Hypothalamus (tissue), 51 donors: ENCODE measurements at places on chromosomes 7 and 10.

DNA sequence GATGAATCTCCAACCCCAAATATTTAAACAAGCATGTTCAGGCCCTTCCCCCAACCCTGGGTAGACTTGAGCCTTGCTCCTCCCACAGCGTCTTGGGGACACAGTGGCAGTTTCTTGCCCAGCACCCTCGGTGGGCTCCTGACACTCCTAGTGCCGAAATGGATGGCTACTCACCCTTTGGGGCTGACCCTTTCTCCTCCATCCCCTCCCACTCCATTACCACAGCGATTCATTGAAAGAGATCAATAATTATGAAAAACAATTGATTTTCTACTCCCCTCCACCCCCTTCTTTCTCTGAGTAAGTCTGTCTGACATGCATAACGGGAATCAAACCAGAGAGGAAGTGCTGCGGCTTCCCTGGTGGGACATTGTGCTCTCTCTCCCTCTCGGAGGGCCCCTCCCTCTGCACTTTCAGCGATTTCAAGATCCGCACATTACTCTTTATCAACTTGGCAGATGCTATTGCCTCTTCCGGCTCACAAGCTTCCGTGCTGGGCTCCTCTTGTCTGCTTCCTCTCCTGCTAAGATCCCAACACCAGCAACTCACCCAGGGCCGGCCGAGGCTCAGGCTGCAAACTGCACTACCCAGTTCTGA lies 79.0 kb upstream of the PLXNA4 start:
- DNase-seq, result peak; percentile 9

DNA sequence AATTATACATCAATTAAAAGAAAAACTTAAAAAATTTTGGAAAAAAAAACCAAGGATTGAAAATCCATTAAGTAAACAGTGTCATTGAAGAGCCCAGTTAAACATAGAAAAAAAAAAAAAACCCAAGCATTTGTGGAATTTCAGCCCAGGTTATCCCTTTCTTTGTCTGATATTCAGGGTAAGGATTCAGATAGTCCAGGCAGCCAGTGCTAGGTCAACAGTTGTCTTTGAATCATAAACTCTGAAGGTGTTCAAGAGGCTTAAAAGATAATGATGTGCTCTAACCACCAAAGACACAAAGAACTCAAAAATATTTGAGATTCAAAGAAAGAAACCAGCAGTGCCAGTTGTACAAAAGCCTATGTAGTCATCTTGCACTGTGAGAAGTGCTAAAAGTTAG lies 270.3 kb upstream of the DKK1 start:
- DNase-seq, result no peak

- DNase-seq, result no peak
Observed at GRCh38 chr10:95691281-95691680, 2.4 kb downstream of the TCTN3 start.

GRCh38 chr7:147047696-147048095 lies 931.1 kb downstream of the CNTNAP2 start:
- DNase-seq, result no peak

GRCh38 chr10:90319188-90319914 lies 538.5 kb downstream of the HTR7 start:
- DNase-seq, result no peak

- DNase-seq, result no peak
Observed at GRCh38 chr10:120183546-120183945, 273.5 kb upstream of the PLPP4 start.

- DNase-seq, result no peak
Observed at GRCh38 chr10:95391581-95392216, 100.9 kb upstream of the PDLIM1 start.

GRCh38 chr7:73908123-73908611 lies 47.2 kb downstream of the TMEM270 start:
- no peak for DNase-seq
